WERI-Rb-1 (cell line): ENCODE measurements at places on chromosomes 3 and 15.

GRCh38 chr3:132650153-132650552, 9.5 kb downstream of the ACAD11 start:
- no peak for DNase-seq

GRCh38 chr15:87591042-87591441, 665.5 kb downstream of the NTRK3 start:
- DNase-seq: no peak

DNA sequence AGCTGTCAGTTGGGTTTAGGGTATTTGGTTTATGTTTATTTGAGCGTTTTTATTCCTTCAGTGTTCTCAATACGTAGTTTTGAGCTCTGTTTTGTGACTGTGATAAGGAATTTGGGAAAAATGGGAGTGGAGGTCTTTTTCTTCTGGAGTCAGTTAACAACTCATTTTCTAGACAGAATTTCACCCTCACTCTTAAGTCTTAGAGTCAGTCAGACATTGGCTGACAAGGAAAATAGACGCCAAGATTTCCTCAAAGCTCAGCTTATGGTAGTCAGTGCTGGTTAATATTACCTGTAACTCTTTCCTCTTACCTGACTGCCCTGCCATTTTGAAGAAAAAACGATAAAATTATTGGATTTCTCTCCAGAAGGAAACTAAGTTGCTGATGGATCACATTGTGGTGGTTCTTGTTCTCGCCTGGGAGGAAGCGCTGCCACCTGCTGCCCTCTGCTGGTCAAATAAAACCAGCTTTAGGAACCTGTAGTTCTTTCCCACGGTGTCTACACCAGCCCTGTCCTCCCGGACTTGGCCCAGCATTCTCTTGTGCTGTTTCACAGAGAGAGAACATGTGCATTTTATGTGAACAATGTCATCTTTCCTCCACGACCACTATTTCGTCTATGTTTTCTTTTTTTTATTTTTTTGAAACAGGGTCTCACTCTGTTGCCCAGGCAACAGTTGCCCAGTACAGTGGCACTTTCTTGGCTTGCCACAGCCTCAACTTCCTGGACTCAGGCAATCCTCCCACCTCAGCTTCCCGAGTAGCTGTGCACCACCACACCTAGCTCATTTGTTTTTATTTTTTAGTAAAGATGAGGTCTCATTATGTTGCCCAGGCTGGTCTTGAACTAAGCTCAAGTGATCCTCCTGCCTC, 41.4 kb upstream of the UMPS start:
- peak; percentile 77 for DNase-seq

- no peak for DNase-seq
Observed at GRCh38 chr15:73844356-73844755, 29.0 kb upstream of the TBC1D21 start.

DNA sequence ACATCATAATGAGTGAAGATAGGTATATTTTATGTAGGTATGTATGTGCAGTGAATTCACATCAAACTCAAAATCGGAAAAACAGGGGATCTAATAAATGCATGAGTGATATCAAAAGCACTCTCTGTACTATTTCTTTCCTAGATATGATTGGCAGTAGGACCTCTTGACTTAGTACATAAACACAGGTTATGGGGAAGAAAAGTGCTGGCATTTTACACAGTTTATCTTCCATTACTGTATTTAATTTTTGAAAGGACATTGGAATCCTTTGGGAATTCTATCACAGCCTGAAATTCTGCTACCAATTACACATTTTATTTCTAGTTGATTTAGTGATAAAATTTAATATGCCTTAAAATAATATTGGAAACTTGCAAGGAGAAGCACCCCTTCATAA, 470.5 kb upstream of the ONECUT1 start:
- DNase-seq: no peak

- DNase-seq: no peak
Observed at GRCh38 chr3:126300761-126301481, 56.3 kb downstream of the KLF15 start.

DNA sequence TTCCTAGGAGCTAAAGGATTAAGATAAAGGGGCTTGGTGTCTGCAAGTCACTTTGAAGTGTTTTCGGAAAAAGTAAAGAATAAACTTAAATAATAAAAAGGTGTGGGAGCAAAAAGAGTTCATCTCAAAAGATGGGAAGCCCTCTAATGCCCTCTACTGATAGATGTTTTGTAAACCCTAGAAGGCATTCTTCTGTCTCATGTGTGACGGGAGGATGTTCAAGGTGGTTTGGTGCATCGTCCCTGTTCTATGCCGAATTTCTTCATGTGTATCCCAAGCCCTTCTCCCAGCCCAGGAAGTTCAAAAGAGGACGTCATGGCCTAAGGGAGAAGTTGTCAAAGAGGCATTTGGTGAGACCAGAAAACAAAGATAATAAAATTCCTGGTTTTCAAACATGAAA, 37.2 kb downstream of the CCK start:
- no peak for DNase-seq

DNA sequence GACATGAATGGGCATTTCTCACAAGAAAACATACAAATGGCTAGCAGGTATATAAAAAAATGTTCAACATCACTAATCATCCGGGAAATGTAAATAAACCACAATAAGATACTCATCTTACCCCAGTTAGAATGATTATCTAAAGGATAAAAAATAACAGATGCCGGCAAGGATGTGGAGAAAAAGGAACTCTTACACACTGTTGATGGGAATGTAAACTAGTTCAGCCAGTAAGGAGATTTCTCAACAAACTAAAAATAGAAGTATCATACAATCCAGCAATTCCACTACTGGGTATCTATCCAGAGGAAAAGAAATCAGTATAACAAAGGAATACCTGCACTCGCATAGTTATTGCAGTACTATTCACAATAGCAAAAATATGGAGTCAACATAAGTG, 124.2 kb downstream of the SATB1 start:
- no peak for DNase-seq

DNA sequence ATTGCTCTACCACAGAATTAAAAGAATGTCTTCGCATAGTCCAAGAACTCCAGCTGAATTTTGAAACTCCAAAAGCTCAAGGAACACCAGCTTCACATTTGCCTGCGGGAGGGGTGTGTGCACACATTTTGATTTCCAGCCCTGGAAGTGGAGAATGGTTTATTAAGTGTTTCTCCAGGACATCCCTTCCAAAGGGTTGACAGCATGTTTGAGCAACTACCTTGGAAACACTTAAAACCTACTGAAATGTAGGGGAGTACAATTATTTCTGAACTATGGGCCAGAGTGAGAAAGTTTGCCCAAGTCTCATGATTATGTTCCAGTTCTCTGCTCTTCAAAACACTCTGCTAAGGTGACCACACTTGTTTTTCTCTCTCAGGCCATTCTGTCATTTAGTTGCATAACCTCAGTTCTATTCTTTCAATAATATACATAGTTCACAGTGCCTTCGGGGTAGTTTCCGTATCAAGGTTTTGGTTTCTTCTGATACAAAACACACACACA, 7.9 kb downstream of the ACP3 start:
- DNase-seq: no peak
